Fibroblast of the aortic adventitia (primary cell): ENCODE measurements at places on chromosomes 11 and 22.

- DNase-seq = no peak
These were observed 120.3 kb upstream of the B3GAT1 start for GRCh38 chr11:134532131-134532920.

DNA sequence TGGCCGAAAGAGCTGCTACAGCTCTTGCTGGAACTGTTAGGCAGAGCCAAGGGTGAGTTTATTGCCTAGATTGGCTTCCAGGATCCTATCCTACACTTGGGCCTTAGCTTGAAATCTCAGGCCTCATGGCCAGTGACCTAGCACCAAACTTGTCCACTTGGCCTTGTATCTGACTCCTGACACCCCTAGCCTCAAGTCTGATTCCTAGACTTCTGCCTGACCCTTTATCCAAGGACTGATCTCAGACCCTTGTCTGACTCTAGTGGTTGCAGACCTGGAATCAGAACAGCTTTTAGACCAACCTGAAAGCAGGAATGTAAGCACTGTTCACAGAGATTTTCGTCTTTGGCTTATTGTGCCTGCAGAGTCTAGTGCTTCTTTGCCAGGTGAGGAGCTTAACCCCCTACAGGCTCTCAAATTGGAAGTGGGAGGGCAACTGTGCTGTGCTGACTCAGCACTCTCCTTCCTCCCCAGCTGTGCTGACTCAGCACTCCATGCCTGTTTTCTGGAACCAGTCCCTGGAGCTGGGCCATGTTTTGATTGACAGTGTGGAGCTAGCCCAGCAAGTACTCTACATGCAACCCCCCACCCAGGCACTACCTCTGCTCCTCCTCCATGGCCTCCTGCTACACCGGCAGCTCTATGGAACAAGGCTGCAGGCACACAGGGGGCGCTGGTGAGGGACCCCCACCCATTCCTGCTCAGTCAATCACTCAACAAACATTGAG, 35.1 kb downstream of the RRP8 start:
- peak; percentile 85 for DNase-seq

DNA sequence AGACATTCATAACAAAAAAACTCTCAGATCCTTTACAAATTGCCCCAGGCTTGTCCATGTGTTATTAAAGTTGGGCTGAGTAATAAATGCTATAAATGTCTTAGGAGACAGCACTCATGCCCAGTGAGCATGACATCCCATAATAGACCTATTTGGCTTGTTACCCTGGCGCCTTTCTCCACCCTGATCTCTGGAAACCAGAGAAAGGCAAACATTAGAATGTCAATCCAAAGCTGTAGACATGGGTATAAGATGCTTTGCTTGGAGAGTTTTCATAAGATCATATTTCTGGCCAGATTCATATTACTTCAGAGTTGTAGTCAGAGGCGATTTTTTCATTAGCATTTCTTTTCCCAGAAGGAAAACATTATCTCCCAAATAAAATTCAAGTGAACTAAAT, 161.3 kb upstream of the UBASH3B start:
- peak; percentile 80 for DNase-seq

DNA sequence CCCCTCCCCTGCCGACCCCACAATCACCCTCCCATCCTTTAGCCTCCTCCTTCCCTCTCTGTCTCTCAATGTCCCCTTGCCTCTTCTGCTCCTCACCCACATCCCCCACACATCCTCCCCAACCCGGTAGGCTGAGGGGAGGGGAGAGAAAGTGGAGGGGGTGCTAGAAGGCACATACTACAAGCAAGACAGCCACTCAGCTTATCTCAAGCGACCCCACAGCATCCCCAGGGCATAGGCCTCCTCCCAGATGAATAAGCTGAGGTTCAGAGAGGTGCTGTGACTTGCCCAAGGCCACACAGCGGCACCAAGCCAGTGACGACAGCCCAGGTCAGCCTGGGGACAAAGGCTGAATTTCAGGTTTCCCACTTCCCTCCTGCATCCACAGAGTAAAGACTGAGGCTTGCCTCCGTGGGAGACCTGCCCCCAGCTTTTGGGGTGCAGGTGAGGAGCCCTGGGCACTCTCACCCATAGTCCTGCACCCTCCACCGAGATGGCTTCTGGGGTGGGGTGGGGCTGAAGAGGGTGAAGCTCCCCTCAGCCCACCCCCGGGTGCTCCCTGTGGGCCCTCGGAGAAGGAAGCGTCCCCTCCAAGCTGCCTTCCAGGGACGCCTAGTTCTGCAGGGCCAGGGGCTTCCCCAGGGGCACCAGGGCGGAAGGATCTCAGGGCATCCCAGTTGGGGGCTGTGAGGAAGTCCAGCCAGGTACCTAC, 511 bp downstream of the RAC2 start:
- no peak for DNase-seq

GRCh38 chr22:31088233-31088986, 7.3 kb downstream of the SMTN start:
- no peak for DNase-seq

GRCh38 chr22:49077036-49077393, 750.7 kb downstream of the BRD1 start:
- DNase-seq = no peak

DNA sequence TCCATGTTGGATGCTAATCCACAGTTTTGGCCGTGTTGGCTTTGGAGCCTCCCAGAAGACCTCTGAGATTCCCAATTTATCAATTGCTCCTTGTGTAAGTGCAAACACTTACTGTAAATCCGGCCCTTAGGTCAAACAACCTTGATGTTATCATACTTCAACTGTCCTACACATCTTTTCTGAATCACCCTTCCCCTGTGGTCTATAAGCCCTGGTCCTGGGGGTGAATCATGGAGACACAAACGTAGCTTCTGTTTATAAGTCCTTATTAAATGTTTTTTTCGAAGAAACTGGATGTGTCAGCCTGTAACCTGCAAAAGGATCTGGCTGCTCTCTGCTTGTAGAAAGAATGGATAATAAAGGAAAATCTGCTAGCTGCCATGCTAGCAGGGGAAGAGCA, 1.7 kb upstream of the IL10RA start:
- DNase-seq = no peak

GRCh38 chr11:65204143-65204542, 22.4 kb downstream of the CAPN1 start:
- no peak for DNase-seq

GRCh38 chr11:131934006-131934405, 563.6 kb downstream of the NTM start:
- DNase-seq = no peak

GRCh38 chr11:69358398-69359020, 64.6 kb downstream of the MYEOV start:
- no peak for DNase-seq

GRCh38 chr22:39409516-39410029, 10.0 kb downstream of the TAB1 start:
- no peak for DNase-seq

DNA sequence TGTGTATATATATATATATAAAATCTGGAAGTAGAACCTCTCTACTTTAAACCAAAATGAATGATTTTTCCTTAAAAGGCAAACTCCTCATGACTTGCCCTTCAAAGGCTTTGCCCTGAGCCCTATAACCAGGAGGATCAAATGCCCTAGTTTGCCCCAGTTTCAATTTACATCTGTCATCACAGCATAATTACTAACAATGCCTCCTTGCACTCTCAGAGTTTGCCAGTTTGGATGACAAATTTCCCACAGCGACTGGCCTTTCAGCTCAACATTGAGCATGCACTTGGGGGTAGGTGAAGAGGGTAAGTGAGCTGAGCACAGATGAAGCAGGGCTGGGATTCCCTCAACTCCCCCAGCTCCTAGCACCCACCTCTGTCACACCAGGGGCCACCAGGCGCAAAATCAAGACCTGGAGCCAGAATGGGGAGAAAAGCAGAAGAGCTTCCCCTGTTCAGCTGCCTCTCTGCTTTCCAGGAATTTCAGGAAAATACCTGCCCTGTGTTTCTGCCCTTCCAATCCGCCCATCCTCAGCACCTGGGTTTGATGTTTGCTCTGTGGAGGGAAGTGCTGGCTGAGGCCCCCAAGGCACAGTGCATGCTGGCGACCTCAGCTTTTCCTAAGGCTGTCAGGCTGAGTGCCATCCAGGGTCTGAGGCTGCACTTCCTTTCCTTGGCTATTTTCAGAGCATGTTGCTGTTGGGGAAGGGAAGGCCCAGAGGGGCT, 67.5 kb downstream of the ADAMTS15 start:
- no peak for DNase-seq

DNA sequence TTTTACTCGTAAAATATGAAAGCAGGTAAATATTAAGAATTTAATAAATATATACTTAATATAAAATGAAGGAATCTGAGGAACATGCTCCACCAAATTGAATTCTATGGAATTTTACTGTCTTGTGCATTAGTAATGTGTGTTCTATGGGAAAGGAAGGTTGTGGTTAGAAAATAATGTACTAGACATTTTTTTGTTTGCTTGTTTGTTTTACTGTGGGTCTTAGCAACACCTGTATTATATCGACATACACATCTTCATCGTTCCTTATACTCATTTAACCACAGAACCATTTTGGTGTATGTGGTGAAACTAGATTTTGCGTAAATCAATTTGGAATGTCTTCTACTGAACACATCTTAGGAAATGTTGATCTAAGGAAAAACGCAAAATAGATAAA, 114.1 kb upstream of the MTMR2 start:
- DNase-seq = no peak

- DNase-seq = peak; percentile 81
These were observed 70.8 kb upstream of the NARS2 start for GRCh38 chr11:78645226-78646202.

GRCh38 chr11:46669711-46670139, 30.7 kb downstream of the ARHGAP1 start:
- DNase-seq = no peak

GRCh38 chr22:31911565-31912406, 32.5 kb upstream of the YWHAH start:
- peak; percentile 22 for DNase-seq
